ENCODE measurements at places on chromosomes 3 and 15.

GRCh38 chr3:72888546-72889309, 882 bp downstream of the GXYLT2 start:
- DNase-seq, result no peak

DNA sequence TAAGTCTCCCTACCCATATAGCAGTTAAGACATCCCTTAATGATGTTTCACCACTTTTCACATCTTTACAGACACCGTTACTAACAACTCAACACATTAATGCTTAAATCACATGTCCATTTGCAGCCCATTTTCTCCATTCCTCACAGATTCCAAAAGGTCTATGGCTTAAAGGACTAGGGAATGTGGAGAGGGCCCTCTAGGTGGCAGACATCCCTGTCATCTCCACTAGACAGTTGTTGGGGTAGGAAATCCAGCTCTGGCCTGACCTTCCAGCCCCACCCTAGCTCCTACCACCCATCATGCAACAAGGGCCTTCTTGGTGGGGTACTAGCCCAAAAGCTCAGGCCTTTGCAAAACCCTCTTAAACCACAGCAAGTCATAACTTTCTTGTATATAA, 25.2 kb downstream of the CPEB1 start:
- DNase-seq, result no peak

DNA sequence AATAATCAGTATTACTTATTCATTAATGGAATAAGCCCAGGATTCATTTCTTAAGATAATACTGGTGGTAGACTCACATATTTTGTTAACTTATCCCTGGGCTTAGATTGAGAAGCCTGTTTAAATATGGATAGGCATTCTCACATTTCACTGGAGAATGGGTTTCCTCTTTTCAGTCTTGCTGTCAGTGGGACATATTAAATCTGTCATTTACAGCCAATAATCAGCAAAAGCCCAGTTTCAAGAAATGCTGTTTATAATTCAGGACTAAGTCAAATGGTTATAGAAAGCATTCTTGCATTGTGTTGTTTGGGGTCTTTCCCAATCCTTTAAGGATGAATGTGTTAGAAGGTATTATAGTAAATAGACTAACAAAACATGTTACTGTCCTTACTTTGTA, 143.7 kb upstream of the NAALADL2 start:
- no peak for DNase-seq

- DNase-seq, result no peak
Observed at GRCh38 chr3:193970773-193971206, 165.2 kb upstream of the HES1 start.

- no peak for DNase-seq
Observed at GRCh38 chr3:196938124-196938523, 4.2 kb downstream of the NCBP2 start.

- DNase-seq, result no peak
Observed at GRCh38 chr3:158205994-158206393, 96.1 kb downstream of the RSRC1 start.

DNA sequence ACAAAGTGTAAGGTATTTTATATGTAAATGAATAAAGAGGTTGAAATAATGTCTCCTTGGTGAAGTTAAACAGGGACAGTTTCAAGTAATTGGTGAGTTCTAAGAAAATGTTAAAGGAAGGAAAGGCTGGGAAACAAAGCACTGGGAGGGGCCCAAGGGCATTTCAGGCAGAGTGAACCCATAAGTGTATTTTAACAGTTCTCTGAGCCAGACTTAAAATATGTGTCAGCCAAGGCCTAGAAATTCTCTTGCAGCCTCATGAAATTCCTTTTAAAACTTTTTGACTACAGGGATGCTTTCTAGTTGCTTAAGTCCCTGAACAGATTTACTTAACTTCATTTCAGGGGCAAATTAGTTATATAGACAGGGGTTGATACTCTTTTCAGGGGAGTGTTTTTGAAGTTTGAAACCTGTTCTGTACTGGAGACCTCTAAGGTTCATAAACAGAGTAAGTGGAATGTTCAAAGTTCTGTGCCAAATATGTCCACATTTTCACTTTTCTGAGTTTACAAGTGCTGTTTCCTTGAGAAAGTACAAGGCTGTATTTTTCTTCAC, 77.6 kb downstream of the GALK2 start:
- no peak for DNase-seq

DNA sequence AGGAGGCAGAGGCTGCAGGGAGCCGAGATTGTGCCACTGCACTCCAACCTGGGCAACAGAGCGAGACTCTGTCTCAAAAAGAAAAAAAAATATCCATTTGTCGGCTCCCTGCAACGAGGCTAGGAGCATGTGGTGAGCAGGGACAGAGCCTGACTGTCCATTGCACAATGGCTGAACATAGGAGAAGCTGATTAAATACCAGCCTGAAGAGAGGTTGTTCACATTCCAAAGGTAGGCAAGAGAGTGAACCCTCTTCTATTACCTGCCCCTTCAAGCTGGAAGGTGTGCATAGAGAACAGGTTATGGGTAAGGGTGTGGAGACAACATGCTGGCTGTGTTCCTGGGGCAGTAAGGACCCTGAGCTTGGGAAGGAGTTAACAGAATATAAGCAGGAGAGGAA, 78.7 kb downstream of the DAPK2 start:
- DNase-seq, result no peak

DNA sequence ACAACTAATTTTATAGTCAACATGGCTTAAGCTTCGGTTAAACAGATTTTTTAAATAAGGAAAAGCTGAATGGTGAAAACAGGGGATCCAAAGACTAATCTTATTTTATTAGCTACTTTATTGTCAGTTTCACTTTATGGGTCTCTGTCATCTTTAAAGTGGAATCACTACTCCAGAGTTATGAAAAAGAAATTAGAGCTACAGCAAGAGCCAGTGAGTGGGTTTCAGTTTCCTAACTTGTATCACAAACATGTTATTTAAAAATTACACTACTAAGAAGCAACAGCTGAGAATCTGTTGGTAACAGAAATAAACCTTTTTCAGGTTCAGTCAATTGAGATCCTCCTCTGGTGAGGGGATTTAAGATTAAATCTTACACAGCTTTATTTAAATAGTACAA, 10.0 kb downstream of the PHC3 start:
- DNase-seq, result no peak

- DNase-seq, result no peak
Observed at GRCh38 chr3:146929696-146930095, 324.6 kb upstream of the PLSCR5 start.

DNA sequence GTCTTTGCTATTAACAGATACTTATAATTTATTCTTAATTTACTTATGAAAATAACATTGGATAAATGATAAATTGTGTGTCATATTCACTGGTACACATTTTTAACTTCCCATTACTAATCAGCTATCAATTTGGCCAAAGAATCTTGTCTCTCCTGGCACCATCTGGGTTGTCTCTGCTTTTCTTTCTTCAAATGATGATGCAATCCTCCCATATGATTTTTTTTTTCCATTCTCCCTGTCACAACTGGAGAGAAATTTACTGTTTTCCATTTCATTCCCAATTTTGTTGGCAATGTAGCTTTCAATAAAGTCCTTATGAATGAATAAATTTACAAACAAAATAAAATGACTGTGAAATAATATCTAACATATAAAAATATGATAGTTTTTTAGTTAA, 743.7 kb upstream of the EPHA6 start:
- no peak for DNase-seq

GRCh38 chr3:63245726-63246241, 32.3 kb upstream of the SYNPR start:
- no peak for DNase-seq

- DNase-seq, result peak; percentile 65
Observed at GRCh38 chr15:100919481-100920405, 586 bp downstream of the LRRK1 start.

Data from activated naive CD8-positive, alpha-beta T cell treated with anti-CD3 and anti-CD28 coated beads, Interleukin-2, amount 10 ng/mL, durations not matched to agents 7 days and 5 days (primary cell).